EL (cell line): ENCODE measurements at places on chromosomes 3 and 15.

DNA sequence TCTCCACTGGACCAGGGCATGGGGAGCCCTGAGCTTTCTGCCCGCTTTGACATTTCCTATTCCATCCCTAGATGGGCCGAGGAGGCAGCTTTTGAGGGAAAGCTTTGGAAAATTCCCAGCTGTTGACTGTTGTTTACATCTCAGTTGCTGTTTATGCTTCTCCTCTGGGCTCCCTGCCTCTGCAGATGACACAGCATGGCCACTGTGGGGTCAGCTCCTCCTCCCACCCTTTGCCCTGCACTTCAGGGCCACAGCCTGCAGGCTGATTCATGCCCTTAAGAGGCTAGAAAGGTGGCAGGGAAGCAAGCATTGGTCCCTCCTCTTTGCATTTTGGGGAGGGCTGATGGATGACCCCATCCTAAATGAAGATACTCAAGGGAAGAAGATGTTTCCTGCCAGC, 8.5 kb upstream of the CTXND1 start:
- no peak for DNase-seq

DNA sequence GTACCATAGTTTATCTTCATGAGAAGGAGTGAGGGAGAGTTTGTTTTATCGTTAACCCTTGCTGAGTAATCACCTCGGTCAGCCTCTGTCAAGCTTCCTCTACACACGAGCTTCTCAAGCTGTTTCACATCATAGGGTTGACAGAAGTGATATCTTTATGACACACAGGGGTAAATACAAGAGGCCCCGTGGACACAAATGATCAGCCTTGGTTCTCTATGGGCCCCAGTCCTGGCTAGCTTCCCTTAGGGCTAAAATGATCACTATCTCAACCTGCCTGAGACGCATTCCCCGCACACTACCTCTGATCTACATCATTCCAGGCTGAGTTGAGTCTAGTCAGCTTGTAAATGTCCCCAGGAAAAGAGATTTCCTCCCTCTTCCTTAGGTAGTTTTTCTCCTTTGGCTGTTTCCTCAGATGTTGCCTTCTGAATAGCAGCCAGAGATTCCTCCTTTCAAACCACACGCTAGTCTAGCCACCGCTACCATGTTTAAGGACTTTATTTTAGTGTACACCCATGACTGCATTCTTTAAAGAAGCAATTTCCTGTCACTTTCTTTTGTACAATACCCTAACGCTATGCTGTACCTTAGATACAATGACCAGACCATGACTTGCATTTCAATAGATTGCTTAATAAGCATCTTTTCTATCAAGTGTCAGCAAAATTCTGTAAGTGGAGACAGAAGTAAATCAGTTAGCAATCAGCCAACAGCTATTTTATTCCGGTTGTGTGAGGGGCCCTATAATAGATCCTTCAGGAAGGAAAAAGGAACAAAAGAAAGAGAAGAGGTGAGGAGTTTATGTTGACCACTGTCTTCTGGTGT, 35.1 kb upstream of the PPARG start:
- no peak for DNase-seq

DNA sequence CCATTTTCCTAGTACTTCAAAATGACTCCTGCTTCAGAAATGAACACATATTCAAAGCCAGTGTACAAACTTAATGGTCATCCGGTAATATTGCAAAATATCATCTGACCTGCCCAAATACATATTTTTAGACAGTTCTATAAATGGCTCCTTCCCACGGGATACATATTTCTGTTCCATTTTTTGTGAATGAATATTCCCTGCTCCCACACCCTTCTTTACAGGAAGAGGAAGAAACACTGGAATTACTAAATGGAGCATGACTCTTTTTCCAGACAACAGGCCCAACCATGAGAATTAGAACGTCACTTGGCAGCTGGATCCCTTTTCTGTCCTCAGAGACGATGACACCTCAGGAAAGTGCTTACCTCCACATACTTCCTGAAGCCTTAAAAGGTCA, 38.0 kb upstream of the CBLB start:
- peak; percentile 59 for DNase-seq

DNA sequence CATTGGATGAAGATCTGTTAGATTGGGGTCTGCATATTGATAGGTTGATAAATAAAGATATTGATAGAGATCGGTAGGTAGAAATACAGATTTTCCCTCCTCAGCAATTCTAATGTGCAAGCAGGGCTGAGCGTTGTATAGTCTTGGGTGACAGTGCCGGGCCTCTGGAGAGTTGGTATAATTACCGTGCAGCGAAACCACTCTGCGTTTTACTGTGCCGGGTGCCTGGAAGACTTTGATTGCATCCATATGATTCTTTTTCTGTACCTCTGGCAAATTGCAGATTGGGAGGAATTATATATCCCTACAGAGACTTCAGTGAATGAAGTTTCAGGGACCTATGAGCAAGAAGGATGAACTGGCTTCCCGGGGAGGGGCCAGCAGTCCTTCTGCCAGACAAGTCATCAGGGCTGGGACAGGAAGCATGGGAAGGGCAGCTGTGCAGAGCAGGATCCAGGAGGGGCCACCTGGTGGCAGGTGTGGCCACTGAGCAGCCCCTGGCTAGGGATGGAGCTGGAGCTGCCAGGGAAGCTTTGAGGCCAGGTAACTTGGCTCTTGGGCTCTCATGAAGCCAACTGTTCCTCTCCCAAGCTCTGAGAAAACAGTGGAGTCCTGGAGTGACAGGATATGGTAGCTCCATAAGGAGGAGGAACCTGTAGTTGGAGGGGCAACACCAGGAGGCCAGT, 132.5 kb downstream of the APBA2 start:
- DNase-seq: no peak

DNA sequence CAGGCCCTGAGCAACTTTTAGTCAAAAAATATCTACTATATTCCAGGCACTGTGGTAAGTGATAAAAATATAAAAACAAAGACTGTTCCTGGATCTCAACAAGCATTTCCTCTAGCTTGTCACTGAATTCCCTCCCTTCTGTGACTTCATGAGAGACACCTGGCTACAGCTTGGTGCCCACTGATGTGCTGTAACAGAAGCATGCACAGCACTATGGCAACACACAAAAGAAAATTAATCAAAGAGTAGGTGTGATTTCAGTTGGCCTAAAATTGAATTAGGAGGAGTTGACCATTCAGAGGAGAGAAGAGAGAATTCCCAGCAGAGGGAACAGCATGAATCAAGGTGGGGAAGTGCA, 158.9 kb upstream of the LPP start:
- DNase-seq: no peak

DNA sequence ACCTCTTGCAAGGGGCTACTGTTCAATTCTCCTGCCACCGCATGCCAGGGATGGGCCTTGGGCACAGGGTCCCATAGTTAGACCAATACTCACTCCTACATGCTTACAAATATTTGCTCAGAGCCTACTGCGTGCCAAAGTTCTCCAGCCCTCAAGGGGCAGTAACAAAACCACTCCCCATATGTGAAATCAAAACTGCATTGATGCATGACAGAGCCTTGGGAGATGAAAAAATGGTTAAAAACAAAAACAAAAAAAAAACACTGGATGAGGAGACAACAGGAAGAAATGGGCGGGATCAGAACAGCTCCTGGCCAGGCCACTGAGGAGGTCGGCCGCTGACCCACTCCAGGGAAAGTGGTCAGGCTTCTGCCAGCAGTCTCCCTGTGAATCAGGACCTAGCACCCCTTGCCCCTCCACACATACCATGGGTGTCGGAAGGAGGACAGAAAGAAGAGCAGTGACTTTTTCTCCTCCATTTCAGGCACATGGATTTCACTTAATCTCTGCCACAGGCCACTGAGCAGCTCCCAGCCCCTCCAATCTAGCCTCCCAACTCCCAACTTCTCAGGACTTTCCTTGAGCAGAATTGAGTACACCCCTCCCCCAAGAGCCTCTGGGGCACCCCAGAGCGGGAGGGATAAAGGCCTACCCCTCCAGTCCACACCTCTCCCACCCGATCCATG, 2.8 kb downstream of the PLXNB1 start:
- DNase-seq: no peak

GRCh38 chr3:179321668-179322285, 1.1 kb upstream of the ZNF639 start:
- DNase-seq: peak; percentile 64

- DNase-seq: no peak
Observed at GRCh38 chr3:126421573-126422119, 26.9 kb downstream of the CFAP100 start.

GRCh38 chr15:70103880-70104626, 6.3 kb upstream of the TLE3 start:
- no peak for DNase-seq

DNA sequence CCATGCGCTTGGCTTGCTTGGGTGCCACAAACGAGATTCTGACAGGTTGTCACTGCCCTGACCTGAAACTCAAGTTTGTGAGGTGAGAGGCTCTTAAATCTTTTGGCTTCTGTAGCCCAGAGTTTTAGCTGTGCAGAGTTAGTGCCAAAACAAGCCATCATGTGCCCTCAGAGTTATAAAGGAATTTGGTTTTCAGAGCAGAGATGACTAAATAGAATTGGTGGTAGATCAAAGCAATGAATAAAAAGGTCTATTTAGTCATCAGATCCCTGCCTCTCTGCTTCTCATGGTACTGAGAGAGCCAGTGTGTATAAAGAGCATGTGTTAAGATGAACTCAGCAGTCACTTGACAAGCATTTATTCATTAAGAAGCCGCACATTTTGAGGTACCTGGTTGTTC, 207.5 kb upstream of the DPH6 start:
- DNase-seq: peak; percentile 24

DNA sequence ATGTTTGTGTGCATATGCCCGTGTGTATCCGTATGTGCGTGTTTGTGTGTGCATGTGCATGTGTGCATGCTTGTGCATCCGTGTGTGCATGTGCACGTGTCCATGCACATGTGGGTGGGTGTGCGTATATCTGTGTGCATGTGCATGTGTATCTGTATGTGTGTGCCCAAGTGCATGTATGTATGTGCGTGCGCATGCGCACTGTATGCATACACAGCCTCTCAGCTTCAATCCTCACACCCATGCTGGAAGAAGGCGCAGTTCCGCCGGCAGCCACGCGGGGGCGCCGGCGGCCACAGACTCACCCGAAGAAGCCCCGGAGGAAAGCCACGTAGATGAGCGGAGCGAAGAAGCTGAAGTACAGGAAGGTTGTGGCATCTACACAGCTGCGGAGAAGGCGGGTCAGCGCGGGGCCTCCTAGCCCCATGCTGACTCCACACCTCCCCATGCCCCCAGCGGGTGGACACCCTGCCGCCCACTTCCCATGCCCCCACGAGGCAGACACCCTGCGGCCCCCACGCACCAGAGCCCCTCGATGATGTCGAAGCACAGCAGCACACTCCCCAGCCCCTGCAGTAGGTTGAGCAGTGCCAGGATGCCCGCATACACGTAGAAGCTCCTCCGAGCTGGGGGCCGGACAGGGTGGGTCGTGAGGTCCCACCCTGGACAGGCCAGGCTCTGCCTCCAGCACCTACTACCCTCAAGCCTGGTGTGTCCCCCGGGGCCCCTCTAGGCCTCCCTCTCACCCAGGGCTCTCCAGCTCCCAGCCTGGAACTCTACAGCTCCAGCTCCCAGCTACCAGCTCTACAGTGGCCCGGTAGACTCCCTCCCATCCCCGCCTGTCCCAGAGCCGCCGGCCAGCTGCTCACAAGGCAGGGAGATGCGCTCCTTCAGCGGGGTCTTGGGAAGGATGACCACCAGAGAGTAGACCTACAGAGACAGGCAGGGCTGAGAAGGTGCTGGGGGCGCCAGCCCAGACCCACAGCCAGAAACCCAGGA, 15.4 kb downstream of the TPRA1 start:
- DNase-seq: peak; percentile 90

- DNase-seq: peak; percentile 18
Observed at GRCh38 chr15:101115786-101116680, 135.8 kb downstream of the CHSY1 start.

- DNase-seq: no peak
Observed at GRCh38 chr3:169278092-169278491, 385.4 kb downstream of the MECOM start.

GRCh38 chr3:10619989-10620832, 114.8 kb upstream of the ATP2B2 start:
- DNase-seq: no peak

- DNase-seq: peak; percentile 98
Observed at GRCh38 chr3:112676659-112677234, 35.8 kb upstream of the CCDC80 start.

GRCh38 chr3:72428803-72429202, 419.4 kb downstream of the SHQ1 start:
- no peak for DNase-seq

- peak; percentile 61 for DNase-seq
Observed at GRCh38 chr3:78867409-78868372, 900.1 kb downstream of the ROBO1 start.

- DNase-seq: peak; percentile 48
Observed at GRCh38 chr3:135929670-135930069, 35.9 kb upstream of the PPP2R3A start.
